ENCODE measurements at places on chromosomes 5 and 9.

DNA sequence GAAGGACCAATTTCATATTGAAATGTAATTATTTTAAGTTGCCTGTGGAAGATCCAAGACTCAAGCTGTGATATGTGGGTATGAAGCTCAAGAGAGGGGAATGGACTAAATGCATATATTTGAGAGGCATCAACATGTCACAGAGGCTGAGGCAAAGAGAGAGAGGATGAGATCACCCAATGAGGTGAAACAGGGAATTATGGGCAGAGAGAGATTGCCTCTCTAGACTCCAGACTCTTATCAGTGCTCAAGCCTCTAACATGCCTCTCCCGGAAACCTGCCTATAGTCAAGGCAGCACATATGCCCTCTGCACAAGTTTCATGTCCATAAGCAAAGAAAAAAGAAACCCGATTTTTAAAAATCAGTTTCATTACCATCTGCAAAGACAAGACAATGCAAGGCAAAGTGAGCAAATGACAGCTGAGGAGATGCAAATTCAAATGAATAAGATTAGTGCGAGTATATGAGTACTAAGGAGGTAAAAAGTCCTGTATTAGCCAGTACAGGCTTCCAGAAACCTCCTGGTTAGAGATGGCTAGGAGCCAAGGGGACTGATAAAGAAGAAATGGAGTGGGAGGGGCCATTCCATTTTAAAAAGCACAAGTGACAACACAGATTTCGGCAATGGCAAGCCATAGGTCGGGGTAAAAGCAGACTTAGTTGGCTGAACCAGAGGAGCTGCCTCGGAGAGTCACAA, 9.4 kb downstream of the APTX start:
- no peak for DNase-seq

DNA sequence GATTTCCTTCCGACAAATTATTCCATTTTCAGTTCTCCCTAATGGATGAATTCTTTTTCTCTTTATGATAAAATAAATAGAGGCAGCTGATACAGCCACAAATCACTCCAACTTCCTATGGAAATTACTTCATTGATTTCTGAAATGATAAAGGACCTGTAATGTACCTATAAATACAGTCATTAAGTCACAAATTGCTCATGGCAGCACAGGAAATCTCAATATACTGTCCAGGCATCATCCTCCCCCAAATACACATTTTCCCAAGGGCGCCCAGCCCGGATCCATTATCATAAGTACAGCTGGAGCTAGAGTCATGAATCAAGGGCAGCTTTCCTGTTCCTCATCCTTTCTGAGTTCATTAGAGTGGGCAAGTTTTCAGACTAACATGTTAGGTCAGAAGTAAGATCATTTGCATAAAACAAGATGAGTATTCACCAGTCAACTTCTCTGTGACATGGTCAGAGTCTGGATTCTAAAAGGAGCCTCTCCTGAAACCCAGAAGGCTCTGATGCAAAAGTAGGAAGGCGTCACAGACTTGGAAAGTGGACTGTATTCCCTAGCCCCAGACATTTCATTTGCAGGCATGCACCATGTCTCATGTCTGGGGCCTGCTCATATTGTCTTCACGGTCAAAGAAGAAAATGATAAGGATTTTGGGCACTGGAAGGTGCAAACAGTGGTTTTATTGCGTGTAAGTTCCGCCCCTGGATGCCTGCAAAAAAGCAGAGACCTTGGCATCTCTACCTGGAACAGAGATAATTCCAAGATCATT, 383.2 kb downstream of the PLK2 start:
- DNase-seq: no peak

DNA sequence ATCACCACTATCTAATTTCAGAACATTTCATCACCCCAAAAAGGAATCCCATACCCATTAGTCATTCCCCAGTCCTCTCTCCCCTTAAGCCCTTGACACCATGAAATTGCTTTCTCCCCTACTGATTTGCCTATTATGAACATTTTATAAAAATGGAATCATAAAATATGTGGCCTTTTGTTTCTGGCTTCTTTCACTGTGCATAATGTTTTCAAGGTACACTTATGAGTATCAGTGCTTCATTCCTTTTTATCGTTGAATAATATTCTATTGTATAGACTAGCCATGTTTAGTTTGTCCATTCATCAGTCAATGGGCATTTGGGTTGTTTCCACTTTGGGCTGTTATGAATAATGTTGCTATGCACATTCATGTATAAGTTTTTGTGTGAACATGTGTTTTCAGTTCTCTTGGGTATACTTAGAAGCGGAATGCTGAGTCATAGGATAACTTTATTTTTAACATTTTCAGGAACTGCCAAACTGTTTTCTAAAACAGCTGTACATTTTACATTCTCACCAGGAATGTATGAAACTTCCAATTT, 40.4 kb upstream of the FGF1 start:
- DNase-seq: no peak

GRCh38 chr9:89549031-89549644, 51.2 kb upstream of the SEMA4D start:
- no peak for DNase-seq

DNA sequence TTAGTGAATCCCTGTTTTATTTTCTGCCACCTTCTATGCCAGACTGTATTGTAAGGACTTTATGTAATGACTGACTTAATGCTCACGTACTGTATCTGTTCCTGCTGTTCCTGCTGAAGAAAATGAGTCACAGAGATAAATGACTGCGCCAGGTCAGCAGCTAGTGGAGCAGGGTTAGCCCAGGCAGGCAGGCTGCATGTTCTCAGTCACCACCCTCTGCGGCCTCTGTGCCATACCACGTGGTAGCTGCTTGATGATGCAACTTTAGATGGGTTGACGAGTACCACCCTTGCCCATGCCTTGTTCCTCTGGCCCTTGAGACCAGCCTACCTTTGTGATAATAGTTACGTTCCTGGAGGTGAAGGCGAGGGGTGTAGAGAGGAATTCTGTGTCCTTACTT, 161.9 kb downstream of the TRIO start:
- no peak for DNase-seq

GRCh38 chr9:18384066-18384465, 89.9 kb upstream of the ADAMTSL1 start:
- no peak for DNase-seq

- no peak for DNase-seq
Observed at GRCh38 chr5:143187495-143187894, 216.0 kb downstream of the NR3C1 start.

DNA sequence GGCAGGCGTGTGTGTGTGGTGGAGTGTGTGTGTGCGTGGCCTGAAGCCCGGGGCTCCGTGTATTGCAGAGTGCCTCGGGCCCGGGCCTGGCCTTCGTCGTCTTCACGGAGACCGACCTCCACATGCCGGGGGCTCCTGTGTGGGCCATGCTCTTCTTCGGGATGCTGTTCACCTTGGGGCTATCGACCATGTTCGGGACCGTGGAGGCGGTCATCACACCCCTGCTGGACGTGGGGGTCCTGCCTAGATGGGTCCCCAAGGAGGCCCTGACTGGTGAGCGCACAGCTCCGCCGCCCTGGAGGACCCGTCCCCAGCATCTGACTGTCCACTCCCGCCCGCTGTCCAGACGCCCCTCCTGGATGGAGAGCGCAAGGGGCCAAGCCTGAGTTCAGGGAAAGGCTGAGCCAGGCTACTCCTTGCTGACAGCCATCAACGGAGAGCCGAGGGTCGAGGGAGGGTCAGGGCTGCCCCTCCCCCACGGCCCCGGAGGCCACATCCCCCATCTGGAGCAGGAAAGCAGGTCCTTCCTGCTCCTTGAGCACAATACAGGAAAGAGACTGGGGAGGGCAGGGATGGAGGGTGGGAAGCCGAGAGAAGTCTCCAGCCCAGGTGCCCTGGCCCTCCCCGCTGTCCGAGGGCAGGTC, 18.4 kb downstream of the SLC6A18 start:
- no peak for DNase-seq

DNA sequence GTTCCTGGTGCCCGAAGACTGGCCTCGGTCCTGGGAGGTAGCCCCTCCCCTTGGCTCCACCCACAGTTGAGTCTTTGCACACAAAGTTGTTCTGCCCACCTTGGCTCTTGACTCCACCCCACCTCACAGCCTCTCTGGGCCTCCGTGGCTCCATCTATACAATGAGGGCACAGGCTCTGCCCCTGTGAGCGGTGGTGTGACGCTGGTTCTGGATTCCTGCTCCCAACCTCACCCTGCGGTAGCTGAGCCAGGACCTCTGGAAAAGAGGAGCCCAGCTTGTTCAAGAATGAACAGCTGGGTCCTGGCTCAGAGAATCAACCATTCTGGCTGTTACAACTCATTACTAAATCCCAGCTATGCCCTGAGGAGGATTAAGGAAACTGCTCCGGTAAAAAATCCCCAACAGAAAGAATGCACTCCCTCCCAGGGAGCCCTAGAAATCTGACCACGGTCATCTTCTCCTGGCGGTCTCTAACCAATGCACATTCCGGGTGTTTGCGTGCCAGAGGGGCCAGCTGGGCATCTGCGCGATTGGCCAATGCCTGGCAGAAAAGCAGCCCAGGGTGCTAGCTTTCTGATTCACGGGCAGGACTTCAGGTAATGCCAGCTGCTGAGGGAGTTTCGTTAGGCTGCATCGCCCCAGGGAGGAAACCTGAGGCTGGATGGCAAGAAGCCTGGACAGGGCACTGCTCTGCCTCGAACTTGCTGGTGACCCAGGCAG, 9.9 kb upstream of the GRHPR start:
- DNase-seq: no peak

All from vagina (tissue), 2 donors.